Upper lobe of right lung (tissue), 1 donor: ENCODE measurements at places on chromosomes 11 and 22. TPM values are rescaled to one million over a fixed set of nuclear protein-coding genes. Genes with fewer than 3 reads are reported as not detected.
A peak's percentile ranks its signal among the peaks of the same experiment; 100 is the strongest.

DNA sequence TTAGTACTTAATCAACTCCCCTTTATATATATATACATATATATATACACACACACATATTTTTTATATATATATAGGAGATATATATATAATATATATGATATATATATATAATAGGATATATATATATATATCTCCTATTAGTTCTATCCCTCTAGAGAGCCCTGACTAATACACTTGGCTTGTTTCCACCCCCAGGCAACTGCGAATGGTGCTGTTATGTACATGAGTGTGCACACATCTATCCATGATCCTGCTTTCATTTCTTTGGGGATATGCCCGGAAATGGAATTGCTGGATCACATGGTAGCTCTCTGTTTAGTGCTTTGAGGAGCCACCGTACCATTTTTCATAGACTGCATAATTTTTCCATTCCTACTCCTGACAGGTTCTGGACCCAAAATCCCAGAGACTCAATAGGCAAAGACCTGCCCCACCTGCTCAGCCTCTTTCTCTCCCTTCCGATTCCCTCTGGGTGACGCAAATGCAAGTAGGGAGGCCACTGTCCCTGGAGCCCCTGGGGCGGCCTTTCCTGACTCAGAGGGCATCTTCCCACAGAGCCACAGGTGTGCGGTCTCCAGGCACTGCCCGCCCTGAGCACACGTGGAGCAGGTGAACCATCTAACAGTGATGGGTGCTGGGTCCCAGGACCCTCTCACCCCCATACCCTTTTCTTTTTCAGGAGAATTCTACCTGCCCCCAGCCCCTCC, 12.0 kb downstream of the FGF3 start:
- no peak for DNase-seq
- H3K4me1 ChIP-seq, result no peaks in the 10 kb centered on the region
- no peak overlapping the region for H3K27ac ChIP-seq
- no peaks in the 10 kb centered on the region for H3K36me3 ChIP-seq
- peaks cover 8% of the 10 kb centered on the region for H3K27me3 ChIP-seq

The APOA4 gene
- total RNA-seq, result not detected

DNA sequence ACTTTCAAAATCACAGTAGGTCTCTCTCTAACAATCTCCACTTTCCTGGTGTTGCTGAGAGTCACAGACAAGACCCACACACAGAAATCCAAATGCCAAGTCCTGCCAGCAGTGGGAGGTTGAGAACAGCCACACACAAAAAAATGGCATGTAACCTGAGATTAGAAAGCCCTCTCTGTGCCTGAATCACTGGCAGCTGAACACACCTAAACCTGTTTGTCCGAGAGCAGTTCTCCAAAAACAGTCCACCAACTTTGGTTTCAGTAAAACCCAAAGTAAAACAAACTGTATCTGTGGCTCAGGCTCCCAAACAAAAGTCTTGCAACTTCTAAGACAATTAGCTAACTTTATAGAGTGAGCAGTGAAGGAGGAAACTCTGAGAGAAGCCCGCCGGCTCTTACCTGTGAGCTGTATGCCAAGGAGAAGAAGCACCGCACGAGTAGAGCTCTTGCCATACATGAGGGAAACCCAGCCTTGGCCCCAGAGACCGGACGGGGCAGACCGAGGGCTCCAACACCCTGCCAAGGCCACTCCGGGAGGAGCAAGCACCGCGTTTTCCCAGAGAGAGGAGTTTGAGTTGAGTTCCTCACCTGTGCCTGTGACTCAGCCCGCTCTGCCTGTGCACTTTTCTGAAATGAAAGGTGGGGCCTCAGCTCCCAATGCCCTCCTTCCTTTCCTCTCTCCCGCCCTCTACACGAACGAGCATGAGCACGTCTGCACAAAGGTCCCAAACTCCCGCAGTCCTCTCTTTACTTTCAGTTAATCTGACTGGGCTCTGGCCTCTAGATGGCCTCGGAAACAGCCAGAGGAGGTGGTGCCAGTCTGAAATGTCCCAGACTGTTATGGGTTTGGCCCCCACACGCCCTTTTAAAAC, at the start of gene MPZL2:
TSS of gene MPZL2 (minus strand) at position 603 of the 874 bp plus-strand sequence. CDS start at position 459, 144 bp downstream.
- H3K4me1 ChIP-seq, result peaks cover 31% of the 10 kb centered on the region
- peak within 1 kb of the TSS; percentile 57 for H3K4me3 ChIP-seq
- H3K36me3 ChIP-seq, result peaks cover 21% of the 10 kb centered on the region
- DNase-seq, result peak; percentile 83

- no peak overlapping the region for H3K27ac ChIP-seq
- peaks cover 17% of the 10 kb centered on the region for H3K27me3 ChIP-seq
- H3K36me3 ChIP-seq, result no peaks in the 10 kb centered on the region
- H3K4me1 ChIP-seq, result no peaks in the 10 kb centered on the region
- peak; percentile 53 for DNase-seq
Measured at GRCh38 chr11:64526346-64526745, 64.7 kb upstream of the SLC22A12 start.

DNA sequence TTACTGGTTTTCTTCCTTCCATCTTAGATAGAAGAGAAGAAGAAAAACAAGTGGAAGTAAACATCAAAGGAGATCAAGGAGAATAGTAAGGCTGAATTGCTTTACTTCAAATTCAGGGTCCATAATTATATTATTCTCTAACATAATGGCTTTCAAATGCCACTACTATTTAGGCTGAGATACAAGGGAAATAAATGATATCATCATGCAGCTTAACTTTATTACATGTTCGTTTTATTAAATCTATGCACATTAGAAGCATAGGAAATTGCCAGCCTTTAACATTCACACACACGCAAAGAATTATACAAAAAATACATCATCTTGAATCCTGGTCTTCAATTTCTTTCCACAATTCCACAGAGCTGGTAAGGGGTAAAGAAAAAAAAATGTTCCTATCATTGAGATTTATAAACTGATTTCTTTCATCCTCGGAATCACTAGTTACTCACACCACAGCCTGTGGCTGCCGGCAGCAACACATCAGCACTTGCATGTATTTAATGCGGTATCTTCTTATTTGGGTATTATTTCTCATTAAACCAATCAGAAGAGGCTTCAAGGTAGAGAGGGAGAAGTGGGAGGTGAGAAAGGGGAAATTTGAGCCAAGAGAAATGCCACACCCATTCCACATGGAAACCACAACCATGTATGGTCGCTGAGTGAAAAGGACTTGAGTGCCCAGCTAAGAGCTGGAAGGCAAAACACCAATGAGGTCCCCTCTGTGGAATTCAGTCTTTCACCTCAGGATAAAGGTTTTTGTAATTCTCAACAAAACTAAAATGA, 26.3 kb downstream of the SYTL2 start:
- no peaks in the 10 kb centered on the region for H3K27me3 ChIP-seq
- peaks cover 11% of the 10 kb centered on the region for H3K4me1 ChIP-seq
- no peaks in the 10 kb centered on the region for H3K36me3 ChIP-seq
- DNase-seq, result no peak
- no peak overlapping the region for H3K4me3 ChIP-seq

DNA sequence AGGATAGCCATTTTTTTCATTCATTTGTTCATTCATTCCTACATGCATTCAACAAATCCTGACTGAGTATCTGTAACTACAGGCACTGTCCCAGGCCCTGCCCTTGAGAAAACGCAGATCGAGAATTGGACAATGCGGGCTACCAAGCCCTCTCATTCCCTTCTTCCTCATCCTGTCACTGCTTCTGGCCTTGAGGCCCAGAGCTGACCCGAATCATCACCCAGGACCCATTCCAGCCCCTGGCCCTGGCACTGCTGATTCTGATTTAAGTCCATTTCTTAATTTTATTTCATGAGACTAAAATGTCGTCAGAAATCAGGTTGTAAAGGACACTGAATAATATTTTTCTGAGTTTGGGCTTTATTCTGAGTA, 24.3 kb downstream of the COMMD9 start:
- H3K4me1 ChIP-seq, result no peaks in the 10 kb centered on the region
- no peak overlapping the region for H3K4me3 ChIP-seq
- no peak for DNase-seq
- H3K27me3 ChIP-seq, result no peaks in the 10 kb centered on the region

The CHEK2 gene
- total RNA-seq, result 9.2 TPM

The TRIM34 gene
- total RNA-seq, result 10.4 TPM

GRCh38 chr11:87429996-87430395, 392.3 kb downstream of the TMEM135 start:
- H3K27ac ChIP-seq, result no peak overlapping the region
- no peak overlapping the region for H3K4me3 ChIP-seq
- DNase-seq, result no peak
- H3K4me1 ChIP-seq, result no peaks in the 10 kb centered on the region
- H3K27me3 ChIP-seq, result no peaks in the 10 kb centered on the region

DNA sequence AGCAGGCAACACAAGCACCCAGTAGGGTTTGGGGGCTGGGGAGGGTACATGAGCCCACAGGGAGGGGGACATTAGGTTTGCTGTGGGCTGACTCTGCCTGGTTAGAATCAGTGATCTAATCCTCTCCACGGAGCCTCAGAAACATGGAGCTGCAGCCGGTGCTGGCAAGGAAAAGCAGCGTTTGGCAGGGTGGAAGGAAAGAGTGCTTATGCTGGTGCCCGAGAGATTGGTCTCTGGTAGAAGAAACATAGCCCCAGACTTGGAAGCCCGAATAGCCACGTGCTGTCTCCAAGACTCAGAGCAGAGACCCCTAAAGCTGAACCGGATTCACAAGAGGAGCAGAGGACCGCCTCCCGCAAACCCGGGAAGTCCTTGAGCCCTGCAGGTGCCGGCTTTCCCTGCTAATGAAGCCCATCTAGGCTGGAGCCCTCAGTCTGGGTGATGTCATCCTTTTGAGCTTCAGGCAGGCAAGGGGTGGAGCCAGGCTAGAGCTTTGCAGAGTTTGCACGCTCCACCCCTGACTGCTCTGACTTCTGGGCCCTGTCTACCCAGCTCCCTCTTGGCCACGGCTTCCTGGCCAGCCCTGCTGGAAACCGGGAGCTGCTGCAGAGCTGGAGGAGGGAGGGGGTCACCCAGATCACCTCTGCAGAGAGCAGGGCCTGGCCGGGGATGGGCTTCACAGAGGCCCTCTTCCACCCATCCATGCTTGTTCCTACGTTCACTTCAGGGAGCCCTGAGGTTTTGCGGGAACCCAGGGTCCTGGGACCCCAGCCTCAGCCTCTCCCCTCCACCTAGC, 35.0 kb upstream of the JAM3 start:
- peak overlapping the region; percentile 21 for H3K4me3 ChIP-seq
- DNase-seq, result peak; percentile 81
- peak overlapping the region; percentile 49 for H3K27ac ChIP-seq
- no peaks in the 10 kb centered on the region for H3K36me3 ChIP-seq
- H3K27me3 ChIP-seq, result peaks cover 10% of the 10 kb centered on the region
- H3K4me1 ChIP-seq, result peaks cover 26% of the 10 kb centered on the region

The ARHGAP32 gene
- total RNA-seq, result 25.7 TPM

The AGBL2 gene
- 0.96 TPM for total RNA-seq

- no peak for DNase-seq
- H3K4me1 ChIP-seq, result no peaks in the 10 kb centered on the region
- H3K27ac ChIP-seq, result no peak overlapping the region
- H3K27me3 ChIP-seq, result no peaks in the 10 kb centered on the region
- H3K36me3 ChIP-seq, result no peaks in the 10 kb centered on the region
Measured at GRCh38 chr11:26599425-26599824, 27.4 kb upstream of the MUC15 start.

The PARVB gene
- 49.3 TPM for total RNA-seq

- H3K36me3 ChIP-seq, result peaks cover 72% of the 10 kb centered on the region
- no peaks in the 10 kb centered on the region for H3K27me3 ChIP-seq
Measured at GRCh38 chr11:74035264-74035663, 26.4 kb upstream of the UCP3 start.

The OR2AT4 gene
- total RNA-seq, result not detected

- no peak overlapping the region for H3K27ac ChIP-seq
- H3K4me3 ChIP-seq, result no peak overlapping the region
- H3K36me3 ChIP-seq, result no peaks in the 10 kb centered on the region
Measured at GRCh38 chr11:121636081-121636799, 183.5 kb upstream of the SORL1-AS1 start.

The RTN4R gene
- 9.8 TPM for total RNA-seq

The CALCA gene
- total RNA-seq, result not detected

DNA sequence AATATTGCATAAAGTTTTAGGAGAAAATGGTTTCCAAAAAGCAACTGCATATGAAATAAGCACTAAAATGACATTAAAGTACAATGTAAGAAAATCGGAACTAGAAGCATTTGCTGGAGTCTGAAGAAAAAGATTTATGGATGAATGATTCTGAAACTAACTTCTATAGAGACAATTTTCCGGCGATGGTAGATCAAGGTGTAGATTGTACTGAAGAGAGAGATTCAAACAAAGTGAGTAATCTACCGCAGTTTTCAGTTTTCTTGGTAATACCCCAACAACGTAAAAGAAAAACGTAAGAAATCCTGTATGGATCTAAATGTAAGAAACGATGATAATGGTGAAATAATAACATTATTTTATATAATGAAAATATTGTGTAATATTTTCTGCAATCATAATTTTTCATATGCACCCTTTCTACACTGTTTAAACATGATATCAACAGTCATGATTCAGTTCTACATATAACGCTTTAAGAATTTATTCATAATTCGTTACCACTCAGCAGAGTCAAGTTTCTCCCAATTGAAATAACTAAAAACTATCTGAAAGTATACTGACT, 1.8 kb upstream of the CDPF1 start:
- H3K4me3 ChIP-seq, result no peak overlapping the region
- no peaks in the 10 kb centered on the region for H3K27me3 ChIP-seq
- H3K4me1 ChIP-seq, result peaks cover 16% of the 10 kb centered on the region
- no peak overlapping the region for H3K27ac ChIP-seq
- DNase-seq, result no peak
- H3K36me3 ChIP-seq, result no peaks in the 10 kb centered on the region
